ENCODE measurements at places on chromosomes 3 and 15. TPM values are rescaled to one million over a fixed set of nuclear protein-coding genes. Genes with fewer than 3 reads are reported as not detected.

DNA sequence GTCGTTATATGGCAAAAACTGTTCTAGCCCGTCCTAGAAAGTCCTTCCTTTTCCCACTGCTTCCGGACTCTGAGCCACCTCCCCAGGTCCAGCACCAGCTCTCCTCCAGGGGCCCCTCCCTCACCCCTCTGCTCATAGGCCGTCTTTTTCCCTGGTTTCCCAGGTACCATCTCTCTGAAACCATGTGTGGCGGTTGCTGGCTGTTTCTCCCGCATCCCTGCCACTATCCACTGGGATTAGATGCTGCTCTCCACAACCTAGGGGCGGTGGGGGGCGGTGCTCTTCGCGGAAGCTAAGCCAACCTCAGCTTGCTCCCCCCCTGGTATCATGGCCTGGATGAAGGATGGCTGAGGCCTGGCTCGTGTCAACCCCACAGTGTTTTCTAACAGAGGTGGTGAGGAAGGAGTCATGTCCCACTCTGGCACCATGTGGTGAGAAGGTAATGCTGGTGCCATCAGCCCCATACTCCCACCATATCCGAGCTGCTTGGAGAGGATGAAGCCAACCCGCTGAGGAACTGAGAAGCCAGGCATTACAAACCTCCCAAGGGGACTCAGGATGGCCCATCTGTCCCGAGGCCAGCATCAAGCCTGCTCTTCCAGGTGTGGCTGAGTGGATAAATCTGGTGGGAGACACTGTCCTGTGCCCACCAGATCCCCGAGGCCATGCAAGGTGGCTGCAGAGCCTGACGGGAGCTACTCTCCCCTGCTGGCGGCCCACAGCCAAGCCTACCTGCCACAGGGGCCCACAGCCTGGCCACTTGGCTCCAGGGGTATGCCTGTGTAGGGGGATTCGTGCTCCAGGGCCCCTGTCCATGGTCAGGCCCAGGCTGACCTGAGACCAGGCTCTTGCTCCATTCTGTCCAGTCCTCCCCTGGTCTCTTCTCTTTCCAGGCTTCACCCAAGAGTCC lies 27.9 kb upstream of the SLC41A3 start:
- H3K36me3 ChIP-seq = no peaks in the 10 kb centered on the region
- H3K4me3 ChIP-seq = no peak overlapping the region
- DNase-seq = peak; percentile 46

DNA sequence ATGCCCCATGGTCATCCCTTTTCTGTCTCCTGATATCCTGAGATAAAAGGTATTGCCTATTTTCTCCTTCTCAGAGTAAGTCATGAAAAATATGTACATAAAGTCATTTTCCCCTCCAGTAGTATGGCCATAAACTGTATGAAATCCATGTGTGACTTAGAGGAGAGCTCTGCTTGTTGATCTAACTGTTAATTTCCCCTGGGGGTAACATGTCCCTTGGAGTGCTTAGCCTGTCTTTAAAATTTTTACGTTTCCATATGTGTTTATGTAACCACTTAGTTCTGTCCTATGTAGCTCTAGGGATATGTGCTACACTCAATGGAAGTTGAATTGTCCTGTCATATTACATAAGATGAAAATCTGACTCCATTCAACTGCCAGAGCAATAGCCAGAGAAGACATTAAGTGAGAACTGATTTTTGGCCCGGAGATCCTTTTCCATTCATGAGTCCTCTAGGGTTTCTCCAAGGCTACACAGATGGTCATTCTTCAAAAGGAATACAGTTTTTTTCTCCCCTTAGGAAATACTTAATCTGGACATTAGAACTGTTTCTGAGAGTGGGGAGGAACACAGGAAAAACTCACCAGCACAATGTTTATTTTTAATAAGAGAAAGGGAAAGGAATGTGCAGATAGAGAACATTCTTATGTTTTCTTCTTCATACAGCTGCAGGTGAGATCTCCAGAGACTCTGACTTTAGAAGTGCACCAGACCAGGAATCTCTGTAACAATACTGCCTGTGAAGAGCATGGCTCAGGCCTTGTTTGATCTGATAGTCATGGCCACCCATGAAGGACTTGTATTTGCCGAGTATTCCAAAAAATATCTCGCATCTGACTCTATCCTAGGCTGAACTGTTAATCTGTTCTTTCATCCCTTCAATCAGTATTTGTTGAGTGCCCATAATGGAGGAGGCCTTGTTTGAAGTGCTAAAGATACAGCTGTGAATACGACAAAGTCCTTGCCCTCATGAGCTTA lies 29.8 kb upstream of the CLRN1 start:
- no peaks in the 10 kb centered on the region for H3K4me1 ChIP-seq
- no peak for DNase-seq
- H3K4me3 ChIP-seq = no peak overlapping the region
- H3K36me3 ChIP-seq = no peaks in the 10 kb centered on the region
- no peaks in the 10 kb centered on the region for H3K27me3 ChIP-seq

GRCh38 chr3:23052620-23053019 lies 150.5 kb upstream of the UBE2E2 start:
- no peaks in the 10 kb centered on the region for H3K27me3 ChIP-seq
- no peak overlapping the region for H3K27ac ChIP-seq
- H3K4me1 ChIP-seq = no peaks in the 10 kb centered on the region
- H3K4me3 ChIP-seq = no peak overlapping the region

DNA sequence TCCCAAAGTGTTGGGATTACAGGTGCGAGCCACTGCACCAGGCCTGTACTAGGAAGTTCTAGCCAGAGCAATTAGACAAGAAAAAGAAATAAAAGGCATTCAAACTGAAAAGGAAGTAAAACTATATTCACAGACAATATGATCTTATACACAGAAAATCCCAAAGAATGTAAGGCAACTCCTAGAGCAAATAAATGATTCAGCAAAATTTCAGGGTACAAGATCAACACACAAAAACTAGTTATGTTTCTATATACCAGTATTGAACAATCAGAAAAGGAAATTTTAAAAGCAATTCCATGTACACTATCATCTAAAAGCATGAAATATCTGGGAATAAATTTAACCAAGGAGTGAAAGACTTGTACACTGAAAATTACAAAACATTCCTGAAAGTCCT lies 180.6 kb downstream of the PDE8A start:
- H3K27me3 ChIP-seq = no peaks in the 10 kb centered on the region
- no peaks in the 10 kb centered on the region for H3K36me3 ChIP-seq
- H3K4me3 ChIP-seq = no peak overlapping the region
- no peak overlapping the region for H3K27ac ChIP-seq
- no peaks in the 10 kb centered on the region for H3K4me1 ChIP-seq

Gene TADA3
- total RNA-seq = 72.4 TPM

Gene TBC1D23
- 33.3 TPM for total RNA-seq

GRCh38 chr15:64947211-64947610 lies 35.5 kb downstream of the ANKDD1A start:
- H3K27ac ChIP-seq = no peak overlapping the region
- no peaks in the 10 kb centered on the region for H3K36me3 ChIP-seq
- no peak for DNase-seq

Measured in sigmoid colon (tissue), 7 donors.